Stimulated activated CD4-positive, alpha-beta T cell treated with anti-CD3 and anti-CD28 coated beads, TNF-alpha, amount 100 ng/mL, for 1 hour (primary cell): ENCODE measurements at places on chromosomes 3 and 15.

GRCh38 chr3:108406661-108407206 lies 103.7 kb downstream of the MYH15 start:
- no peak for DNase-seq

DNA sequence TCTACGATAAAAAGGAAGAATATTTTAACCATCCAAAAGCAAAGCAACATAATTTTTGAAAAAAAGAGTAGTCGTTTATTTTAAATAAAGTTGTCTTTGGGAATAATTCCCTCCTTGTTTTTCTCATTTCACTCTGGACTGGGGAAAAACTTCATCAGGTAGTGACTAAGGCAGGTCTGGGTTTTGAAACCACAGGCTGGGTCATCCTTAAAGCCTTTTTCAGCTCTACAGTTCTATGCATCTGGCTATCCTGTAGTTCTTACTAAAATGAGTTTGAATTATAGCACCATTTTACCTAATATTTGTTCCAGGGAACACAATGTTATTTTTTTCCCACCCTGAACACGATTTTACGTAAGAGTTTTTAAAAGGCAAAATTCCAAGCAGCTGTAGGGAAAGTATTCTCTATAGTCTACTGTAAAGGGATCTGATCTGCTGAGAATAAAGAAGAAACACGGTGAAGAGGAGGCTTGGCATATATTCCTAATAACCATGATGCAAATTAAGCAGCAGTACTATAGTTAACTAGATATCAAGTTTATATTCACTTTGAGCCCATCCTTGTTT lies 107.7 kb downstream of the OSBPL10 start:
- no peak for DNase-seq

DNA sequence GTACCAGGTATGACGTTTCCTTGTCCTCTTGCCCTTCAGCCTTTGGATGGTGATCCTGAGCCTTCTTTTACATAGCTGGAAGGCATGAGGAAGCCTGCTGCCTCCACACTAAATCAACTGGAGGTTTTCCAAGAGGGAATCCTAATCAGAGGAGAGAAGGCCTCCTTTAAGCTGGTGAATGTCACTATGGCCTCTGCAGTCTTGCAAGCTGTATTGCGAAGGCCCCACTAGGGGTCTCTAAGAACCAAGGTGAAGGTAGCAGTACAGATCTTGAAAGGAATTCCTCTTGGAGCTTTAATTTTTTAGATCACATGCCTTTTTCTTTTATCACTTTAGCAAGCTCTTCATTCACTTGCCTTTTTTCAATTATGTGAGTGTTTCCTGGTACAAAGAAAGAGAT lies 119.2 kb downstream of the GHSR start:
- DNase-seq, result no peak

DNA sequence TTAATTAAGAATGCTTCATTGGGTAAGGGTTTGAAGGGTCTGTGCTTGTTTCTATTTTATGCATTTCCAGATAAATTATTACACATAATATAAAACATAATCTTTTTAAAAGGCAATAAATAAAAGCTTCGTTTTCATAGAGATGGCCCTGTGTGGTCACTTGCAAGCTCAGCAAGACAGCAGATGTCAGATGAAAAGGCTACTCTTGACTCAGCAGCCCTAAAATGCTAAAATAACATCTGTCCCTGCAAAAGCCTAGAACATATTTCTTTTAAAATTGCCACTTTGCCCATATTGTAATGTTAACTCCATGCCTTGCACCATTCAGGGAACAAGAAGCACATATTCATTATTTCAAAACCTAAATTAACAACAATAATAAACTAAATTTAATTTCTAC lies 349.4 kb downstream of the CNTN3 start:
- no peak for DNase-seq

- no peak for DNase-seq
These were observed 27.0 kb downstream of the KATNBL1 start for GRCh38 chr15:34182942-34183341.

GRCh38 chr3:123712077-123712860 lies 127.4 kb upstream of the HACD2 start:
- DNase-seq, result no peak

DNA sequence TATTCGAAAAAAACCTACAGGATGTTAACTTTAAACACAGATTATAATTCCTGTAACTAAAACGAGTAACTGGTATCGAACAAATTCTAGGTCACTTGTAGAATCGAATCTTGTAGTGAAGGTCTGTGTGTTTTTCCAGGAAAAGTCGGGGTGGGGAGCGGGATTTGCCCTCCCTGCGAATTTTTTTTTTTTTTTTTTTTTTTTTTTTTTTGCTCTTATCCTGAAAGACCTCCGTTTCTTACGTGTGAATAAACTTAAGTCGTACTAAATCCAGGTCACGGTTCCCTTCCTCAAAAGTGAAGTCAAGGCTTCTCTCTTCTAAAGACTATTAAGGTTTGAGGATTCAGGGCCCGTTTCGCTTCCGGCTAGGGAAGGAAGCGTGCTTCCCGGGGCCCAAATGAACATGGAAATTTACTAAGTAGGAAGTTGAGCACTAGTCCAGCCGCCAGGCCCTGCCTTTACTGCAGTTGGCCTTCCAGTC lies 770 bp downstream of the TBC1D5 start:
- no peak for DNase-seq

GRCh38 chr3:144289057-144289456 lies 317.4 kb downstream of the DIPK2A start:
- DNase-seq, result no peak

GRCh38 chr3:116199063-116199462 lies 246.2 kb downstream of the LSAMP start:
- no peak for DNase-seq

- no peak for DNase-seq
These were observed 30.6 kb downstream of the INTS14 start for GRCh38 chr15:65580287-65580686.

GRCh38 chr15:88906551-88906950 lies 6.6 kb downstream of the MFGE8 start:
- no peak for DNase-seq

DNA sequence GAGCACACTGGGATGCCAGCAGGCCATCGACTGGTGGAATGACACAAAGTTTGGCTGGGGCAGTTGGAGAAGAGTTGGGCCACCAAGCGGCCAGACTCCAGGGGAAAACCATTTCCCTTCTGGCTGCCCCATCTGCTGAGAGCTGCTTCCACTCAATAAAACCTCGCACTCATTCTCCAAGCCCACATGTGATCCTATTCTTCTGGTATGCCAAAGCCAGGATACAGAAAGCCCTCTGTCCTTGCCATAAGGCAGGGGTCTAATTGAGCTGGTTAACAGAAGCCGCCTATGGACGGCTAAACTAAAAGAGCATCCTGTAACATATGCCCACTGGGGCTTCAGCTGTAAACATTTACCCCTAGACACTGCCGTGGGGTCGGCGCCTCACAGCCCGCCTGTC lies 55.1 kb downstream of the NKIRAS1 start:
- DNase-seq, result no peak

GRCh38 chr3:183260167-183260904 lies 7.3 kb downstream of the B3GNT5 start:
- no peak for DNase-seq

GRCh38 chr3:106631373-106632108 lies 745.7 kb upstream of the CCDC54 start:
- no peak for DNase-seq

GRCh38 chr3:171156401-171157010 lies 130.0 kb upstream of the SLC2A2 start:
- DNase-seq, result no peak

DNA sequence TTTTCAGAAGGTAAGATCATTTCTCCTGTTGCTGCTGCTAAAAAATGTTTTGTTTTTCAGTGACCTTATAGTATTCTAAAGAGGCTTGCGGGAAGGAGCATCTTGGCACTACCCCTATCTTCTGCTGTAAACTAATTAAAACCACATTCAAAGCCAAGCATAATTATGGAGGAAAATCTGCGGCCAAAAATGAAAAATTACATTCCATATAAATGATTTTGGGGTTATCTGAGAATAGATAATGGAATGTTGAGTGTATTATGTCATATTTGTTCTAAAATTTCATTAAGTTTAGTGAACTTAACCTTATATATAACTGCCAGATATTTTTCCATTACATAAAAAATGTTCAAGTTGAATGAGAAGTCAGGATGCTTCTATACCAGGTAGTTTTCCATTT lies 170.4 kb upstream of the TMC3 start:
- no peak for DNase-seq

DNA sequence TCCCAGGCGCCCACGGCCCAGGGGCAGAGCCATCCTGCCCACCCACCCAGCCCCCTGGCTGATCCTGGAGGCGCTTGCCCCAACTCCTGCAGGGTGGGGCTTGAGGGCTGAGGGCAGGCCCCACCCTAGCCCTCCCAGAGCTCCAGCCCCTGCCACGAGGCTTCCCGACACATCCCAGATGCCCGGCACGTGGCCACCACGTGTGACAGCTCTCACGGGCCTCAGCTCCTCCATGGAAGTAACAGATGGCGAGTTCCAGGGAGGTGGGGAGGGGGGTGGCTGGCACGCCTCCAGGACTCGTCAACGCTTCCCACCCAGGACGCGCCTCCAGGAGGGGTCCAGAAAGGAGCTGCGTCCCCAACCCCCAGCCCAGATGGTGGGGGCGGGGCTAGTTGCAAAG lies 29.1 kb downstream of the PLXND1 start:
- no peak for DNase-seq

DNA sequence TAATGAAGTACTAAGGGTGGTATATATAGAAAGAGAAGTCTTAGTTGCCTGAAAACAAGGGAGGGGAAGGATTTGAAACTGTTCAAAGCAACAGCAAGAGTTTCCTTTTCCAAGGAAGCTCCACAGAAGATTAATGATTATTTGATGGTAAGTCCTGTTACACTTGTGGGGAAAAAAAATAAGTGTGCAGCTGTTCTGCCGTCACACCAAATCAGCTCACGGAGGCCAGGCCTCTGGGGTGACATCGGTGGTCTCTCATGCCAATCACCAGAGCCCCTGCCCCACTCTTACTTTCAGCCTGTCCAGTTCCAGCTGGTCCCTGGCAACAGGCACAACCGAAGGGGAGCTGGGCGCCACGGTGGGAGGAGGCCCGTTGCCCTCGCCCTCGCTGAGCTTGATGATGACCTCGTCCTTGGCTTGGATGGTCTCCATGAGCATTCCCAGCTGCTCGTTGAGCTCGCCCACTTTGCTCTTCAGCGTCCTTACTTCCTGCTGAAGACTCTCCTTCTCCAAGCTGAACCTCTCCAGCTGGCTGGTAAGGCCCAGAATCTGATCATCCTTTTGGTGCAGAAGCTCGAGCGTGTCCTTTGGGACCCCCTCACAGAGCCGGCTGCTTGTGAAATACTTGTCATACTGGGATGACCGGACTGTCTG lies 53.5 kb downstream of the TBC1D2B start:
- DNase-seq, result no peak

- DNase-seq, result no peak
These were observed 64.7 kb upstream of the POMGNT2 start for GRCh38 chr3:43170553-43170952.

GRCh38 chr3:128307029-128307633 lies 153.8 kb downstream of the EEFSEC start:
- DNase-seq, result no peak
